Islet precursor cell (in vitro differentiated cells): ENCODE measurements at places on chromosomes 1 and 21.
A peak's percentile ranks its signal among the peaks of the same experiment; 100 is the strongest.

DNA sequence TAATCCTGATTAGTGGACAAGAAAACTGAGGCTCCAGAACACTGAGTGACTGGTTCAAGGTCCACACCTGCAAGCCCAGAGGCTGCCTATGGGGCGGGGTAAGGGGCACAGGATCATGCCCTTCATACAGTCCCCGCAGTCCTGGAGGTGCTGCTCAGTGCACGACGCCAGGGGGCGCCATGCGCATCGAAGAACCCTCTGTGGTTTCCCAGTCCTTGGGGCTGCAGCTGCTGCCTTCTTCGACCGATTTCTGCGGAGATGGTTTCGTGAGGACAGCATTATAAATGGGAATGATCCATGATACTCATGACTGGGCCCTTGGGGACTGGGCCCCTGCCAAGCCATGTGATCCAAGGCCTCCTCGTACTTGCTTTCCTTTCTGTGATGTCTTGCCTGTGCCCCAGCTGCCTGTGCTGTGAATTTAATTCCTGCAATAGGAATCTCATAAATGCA, 37.1 kb upstream of the ARHGEF10L start:
- DNase-seq = peak; percentile 91

- DNase-seq = no peak
Observed at GRCh38 chr1:53271446-53272090, 33.2 kb upstream of the MAGOH start.

DNA sequence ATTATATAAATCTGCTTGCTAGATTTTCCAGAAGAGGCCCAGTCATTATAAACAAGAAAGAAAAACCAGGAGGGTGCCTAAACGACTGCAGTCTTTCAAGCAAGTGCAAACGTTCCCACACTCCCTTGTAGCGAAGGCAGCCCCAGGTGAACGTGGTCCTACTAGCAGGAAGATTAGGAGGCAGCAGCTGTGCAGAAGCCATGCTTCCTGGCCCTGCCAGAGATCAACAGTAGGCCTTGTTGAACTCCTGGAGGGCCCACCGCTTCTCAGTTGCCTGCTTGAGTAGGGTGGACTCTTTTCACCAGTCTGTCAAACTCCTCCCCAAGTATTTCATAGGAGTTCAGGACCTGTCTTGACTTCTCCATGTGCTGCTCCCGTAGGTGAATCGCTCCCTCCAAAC, 163.0 kb upstream of the GORAB start:
- no peak for DNase-seq

- DNase-seq = no peak
Observed at GRCh38 chr1:215568299-215568692, 1.2 kb downstream of the KCTD3 start.
